ENCODE measurements at places on chromosomes 6 and 20.

- no peak for DNase-seq
Observed at GRCh38 chr20:25586877-25587276, 1.5 kb upstream of the NINL start.

GRCh38 chr6:105806486-105806920, 279.6 kb upstream of the PRDM1 start:
- no peak for DNase-seq

- no peak for DNase-seq
Observed at GRCh38 chr6:87772597-87773530, 70.8 kb upstream of the AKIRIN2 start.

DNA sequence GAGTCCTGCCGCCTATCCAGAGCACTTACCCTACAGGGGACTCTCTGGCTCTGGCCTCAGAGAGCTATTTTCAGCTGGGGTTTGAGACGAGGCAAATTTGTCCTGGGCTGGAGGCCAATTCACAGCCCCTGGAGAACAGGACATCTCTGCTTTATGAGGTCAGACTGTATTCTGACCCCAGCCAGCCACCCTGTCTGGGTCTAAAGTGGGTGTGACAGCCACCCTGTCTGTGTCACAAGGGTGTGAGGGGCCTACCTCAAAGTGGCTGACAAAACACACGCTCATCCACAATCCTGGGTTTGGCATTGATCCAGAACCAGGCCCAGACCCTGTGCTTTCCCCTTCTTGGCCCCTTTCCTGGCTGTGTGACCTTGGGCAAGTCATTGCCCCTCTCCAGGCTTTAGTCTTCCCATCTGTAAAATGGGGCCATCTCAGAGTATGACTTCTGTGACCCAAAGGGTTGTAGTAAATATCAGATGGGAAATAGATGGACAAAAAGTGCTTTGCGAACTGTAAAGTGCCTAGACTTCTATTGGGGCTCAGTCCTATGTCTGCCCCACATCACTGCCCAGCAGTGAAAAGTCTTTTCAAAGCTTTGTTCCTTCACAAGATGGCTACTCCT, 44.1 kb upstream of the TGM2 start:
- no peak for DNase-seq

DNA sequence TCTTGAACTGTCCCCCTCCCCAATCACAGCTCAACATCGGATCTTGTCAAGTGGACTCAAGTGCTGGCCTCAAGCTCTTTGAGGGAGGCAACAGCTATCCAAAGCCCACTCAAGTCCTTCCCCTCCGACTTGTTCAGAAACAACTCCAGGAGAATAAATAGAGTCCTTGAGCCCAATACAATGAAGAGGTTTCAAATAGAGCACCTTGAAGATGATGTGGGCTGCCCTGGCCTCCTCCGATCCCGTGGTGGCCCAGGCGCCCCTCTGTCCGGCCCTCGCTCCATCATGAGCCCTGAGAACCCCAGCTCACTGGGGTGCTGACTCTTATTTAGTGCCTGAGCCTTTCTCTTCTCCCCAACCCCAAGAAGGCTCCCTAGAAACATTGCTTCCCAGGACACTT, 164.3 kb upstream of the PMEPA1 start:
- no peak for DNase-seq

Data from GM12864 (cell line).